ENCODE measurements at places on chromosomes 13 and 19.
A peak's percentile ranks its signal among the peaks of the same experiment; 100 is the strongest.

DNA sequence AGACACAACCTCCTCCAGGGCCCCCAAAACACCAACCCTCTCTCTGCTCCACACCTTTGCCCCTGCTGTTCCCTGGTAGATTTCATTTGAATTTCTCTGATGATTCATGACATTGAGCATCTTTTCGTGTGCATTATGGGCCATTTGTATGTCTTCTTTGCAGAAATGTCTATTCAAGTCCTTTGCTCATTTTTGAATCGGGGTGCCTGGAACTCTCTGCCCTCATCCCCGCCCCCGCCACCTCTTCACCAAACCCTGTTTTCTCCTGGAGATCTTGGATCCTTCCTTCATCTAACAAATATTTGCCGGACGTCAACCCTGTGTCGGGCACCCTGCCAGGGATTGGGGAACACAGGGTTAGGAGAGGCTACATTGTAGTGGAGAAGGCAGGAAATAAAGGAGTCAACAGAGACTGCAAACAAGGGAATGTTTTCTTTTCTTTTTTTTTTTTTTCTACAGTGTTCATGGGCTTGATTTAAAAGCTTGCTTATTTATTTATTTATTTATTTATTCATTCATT, 25.5 kb upstream of the SLC1A5 start:
- DNase-seq: no peak

DNA sequence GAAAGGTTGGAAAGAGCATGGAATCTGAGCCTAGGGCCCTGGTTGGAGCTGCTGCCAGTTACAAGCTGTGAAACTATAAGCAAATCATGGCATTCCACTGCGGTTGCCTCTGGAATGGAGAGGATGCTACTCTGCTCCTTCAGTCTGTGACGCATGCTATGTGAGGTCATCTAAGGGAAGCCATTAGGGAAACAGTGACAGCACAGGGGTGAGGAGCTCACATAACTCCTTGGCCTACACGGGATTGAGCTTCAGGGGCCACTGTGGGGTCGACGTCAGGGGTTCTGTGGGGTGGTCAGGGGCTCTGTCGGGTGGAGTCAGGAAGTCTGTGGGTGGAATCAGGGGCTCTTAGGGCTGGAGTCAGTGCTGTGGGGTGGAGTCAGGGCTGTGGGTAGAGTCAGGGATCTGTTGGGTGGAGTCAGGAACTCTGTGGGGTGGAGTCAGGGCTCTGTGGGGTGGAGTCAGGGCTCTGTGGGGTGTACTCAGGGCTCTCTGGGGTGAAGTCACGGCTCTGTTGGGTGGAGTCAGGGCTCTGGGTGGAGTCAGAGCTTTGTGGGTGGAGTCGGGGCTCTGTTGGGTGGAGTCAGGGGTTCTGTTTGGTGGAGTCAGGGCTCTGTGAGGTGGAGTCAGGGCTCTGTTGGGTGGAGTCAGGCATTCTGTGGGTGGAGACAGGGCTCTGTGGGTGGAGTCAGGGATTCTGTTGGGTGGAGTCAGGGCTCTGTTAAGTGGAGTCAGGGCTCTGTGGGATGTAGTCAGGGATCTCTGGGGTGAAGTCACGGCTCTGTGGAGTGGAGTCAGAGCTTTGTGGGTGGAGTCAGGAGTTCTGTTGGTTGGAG, 35.8 kb upstream of the MEDAG start:
- no peak for DNase-seq

DNA sequence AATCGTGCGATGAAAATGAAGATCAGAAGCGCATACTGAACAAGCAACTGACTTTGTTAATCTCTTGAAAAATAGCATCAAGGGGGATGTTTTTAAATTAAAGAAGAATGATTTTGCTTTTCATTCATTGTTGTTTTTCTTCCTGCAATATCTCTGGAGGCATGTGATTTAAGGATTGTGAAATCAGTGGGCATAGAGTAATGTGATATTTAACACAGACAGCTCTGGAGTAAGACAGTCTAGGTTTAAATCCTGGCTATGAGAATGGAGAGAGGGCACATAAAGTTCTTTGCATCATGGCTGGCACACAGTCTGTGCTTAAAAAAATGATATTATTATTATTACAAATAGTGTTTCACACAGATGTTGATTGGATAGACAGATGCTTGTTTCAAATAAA, 243.1 kb upstream of the NBEA start:
- no peak for DNase-seq

DNA sequence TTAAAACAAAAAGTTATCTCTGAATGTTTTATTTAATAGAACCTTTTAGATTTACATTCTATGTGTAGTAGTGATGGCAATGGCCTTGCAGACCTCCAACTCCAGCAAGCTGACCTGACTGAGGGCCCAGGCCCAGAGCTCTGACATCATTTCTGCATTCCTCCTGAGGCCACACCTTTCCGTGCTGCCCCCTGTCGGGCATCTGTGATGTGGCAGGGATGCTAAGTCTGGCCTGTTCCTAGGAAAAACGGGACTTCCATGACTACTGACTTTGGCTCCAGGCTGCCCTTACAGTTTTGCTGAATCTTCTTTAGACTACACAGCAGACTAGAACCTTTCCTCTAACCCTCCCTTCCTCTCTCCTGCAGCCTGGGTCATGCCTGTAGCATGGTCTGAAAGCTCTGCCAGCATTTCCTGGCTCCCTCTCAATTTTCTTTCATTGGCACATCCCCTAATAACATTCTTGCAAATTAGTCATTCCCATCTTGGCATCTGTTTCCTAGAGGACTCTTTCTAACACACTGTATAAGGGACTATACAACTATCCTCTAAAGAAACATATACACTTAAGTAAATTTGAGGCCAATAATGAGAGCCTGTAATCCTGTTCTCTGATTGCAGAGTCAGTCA, 249.1 kb downstream of the GPC5 start:
- no peak for DNase-seq

DNA sequence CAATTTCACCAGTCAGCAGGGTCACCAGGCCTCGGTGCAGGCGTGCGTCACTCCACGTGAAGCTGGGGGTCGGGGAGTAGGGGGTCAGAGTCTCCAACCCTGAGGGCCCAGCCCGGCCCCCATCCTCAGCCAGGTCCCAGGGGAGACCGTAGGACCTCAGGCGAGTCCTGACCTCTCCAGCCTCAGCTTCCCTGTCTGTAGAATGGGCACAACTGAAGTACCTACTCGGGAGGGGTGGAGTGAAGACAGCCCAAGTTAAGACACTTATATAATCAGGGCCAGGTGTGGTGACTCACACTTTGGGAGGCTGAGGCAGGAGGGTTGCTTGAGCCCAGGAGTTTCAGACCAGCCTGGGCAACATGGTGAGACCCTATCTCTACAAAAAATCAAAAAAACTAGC, 2.7 kb upstream of the SPACA4 start:
- no peak for DNase-seq

DNA sequence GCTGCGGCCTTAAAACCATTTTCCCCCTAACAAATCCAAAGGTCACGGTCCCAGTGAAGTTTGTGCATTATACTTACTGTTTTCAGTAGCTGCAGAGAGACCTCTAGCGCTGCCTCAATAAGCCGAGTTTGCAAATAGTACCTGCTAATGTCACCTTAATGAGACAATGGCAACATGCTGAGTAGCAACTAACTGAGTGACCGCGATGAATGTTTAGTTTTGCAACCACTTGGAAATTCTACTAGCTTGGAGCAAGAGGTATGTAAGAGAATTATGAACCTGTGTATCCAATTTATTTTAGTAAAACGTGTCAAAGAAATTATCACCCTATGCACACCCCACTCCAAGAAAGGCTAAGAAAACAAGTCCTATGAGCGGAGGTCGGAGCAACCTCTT, 1.2 kb downstream of the KPNA3 start:
- DNase-seq: no peak

DNA sequence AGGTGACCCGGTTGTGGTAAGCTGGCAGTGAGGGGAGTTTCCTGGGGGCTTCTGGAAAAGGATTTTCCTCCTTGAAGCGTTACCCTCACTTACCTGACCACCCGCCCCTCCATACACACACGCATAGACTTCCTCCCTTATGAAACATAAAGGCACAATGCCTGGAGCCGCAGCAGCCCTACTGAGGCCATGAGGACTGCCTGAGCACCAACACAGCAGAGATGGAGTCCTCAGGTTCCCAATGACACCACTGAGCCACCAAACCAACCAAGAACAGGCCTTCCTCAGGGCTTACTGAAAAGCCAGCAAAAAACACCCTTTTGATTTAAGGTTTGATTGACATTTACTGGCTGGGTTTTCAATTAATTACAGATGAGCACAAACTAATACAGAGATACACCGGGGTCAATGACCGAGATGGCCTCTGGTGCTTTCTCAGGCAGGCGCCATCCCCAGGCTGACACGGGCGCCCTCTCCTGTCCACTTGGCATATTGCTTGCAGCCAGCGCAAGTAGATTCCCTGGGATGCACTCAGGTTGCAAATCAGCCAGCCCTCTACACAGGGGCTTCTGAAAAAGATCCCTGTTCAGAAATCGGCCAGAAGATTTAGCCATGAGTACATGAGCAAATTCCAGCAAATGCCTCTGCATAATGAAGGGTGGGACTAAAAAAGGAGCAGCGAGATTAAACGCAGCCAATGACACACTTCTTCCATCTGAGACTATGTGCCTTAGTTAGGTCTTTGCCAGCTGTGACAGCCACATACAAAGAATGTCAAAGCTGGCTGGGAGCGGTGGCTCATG, 14.8 kb downstream of the OPA3 start:
- DNase-seq: peak; percentile 11

GRCh38 chr19:39826311-39826945, 7.5 kb downstream of the DYRK1B start:
- no peak for DNase-seq

GRCh38 chr19:32798201-32798600, 71.4 kb downstream of the SLC7A9 start:
- no peak for DNase-seq

- DNase-seq: no peak
These were observed at the start of gene TMEM221 for GRCh38 chr19:17448131-17448967. Gene TMEM221, minus strand, starts transcription at chr19:17448668. Its CDS starts 206 bp downstream, at chr19:17448462.

DNA sequence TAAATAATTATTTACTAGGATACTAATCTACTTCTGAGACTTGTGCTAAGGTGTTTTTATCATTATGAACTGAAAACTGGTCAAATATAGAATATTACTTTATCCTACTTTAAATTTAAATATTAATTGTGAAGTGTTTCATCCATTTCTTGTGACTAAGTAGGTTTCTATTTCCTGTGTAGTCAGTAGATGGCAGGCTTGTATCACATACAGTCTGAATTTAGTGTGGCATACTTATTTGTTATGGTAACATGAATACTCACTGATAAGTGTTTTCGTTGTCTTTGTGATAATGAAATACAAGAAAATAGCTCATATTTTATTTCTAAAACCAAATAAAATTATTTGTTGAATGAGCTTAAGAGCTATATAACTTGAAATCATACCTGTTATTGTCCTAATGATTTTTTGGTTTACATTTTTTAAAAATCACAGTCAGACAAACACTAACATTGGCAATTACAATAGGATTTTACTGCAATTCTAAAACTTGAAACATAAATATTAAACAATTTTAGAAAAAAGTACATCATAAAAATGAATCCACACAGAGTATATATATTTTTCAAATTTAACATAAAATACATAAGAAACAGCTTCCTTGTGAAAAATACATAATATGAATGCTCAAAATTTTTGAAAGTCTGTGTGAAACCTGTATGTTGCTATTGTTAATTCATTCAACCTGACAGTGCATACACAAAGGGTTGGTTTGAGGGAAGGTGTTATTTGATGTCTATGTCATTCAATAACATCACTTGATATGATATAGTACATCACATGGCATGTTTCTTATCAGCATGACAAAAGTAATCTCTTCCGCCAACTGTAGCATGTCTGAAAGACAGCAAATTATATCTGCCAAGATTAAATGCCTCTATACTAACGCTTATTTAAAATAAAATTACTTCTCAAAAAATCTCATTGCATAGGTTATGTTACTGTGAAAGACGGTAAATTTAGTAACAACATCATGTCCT, 904.8 kb upstream of the PCDH20 start:
- DNase-seq: no peak

DNA sequence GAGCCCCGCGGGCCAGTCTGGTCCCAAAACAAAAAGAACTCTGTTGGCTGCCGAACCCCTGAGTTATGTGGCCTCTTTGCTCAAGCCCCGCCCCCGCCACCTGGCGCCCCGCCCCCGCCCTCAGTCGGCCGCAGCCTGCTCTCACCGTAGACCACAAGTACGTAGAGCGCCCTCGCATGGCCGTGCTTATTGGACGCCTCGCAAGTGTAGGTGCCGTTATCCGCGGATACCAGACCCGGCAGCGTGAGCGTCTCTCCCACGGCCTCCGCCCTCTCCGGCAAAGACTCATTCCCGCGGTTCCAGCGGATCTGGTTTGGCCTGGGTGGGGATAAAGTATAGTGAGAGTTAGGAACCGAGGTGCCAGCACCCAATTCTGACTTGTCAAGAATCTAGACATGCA, 5.5 kb upstream of the ZNF428 start:
- no peak for DNase-seq

DNA sequence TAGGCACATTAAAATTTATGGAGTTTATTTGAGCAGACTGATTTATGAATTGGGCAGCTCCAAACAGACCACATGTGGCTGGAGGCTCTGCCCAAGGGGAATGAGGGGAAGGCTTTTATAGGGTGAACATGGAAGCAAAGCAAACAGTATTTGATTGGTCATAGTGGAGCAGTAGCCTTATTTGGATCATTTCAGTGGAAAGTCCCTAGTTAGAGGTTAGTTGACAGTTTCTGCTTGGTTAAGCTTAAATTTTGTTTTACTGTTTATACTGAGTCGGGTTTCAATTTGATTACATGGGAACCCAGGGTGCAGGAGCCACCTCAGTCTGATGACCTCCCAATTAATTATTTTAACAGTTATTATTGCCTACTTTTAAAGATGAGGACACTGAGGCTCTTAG, 140.5 kb downstream of the NDFIP2 start:
- DNase-seq: no peak

DNA sequence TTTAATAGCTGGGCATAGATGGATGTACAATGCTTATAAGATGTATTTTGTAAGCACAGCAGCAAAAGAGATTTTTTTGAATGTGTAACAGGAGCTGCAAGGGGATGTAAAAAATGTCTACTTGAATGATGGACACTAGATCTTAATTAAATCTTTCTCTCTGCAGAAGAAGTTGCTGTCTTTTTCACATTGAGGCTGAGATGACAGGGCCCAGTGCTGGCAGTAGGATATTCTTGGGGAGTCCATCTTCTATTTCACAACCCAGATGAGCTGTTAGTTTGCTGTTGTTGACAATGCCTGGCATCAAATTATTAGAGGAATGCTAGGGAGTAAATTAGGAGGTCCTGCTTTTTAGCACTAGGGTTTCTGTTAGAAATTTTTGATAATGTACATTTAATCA, 698.7 kb downstream of the SLITRK5 start:
- no peak for DNase-seq

- DNase-seq: no peak
These were observed 95.8 kb downstream of the WASF3 start for GRCh38 chr13:26653310-26653709.

- no peak for DNase-seq
These were observed 10.8 kb downstream of the RPS16 start for GRCh38 chr19:39424934-39425333.
